Erythroblast (primary cell): ENCODE measurements at places on chromosomes 4 and X.

- DNase-seq: no peak
These were observed 7.8 kb downstream of the CPEB2 start for GRCh38 chr4:15010038-15010585.

DNA sequence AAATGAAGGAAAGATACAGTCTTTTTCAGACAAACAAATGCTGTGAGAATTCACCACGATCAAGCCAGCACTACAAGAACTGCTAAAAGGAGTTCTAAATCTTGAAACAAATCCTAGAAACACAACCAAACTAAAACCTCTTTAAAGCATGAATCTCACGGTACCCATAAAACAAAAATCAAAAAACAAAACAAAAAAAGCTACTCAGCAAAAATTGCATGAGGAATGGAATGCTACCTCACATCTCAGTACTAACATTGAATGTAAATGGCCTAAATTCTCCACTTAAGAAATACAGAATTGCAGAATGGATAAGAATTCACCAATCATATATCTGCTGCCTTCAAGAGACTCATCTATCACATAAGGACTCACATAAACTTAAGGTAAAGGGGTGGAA is 300.1 kb downstream of the NAF1 start:
- DNase-seq: no peak

GRCh38 chr4:165294907-165295306 is 32.6 kb upstream of the MSMO1 start:
- DNase-seq: no peak

GRCh38 chr4:16083241-16084191 is at the start of gene PROM1:
Gene PROM1, minus strand, starts transcription at chr4:16084023. Its CDS starts 8,117 bp downstream, at chr4:16075906.
- no peak for DNase-seq

DNA sequence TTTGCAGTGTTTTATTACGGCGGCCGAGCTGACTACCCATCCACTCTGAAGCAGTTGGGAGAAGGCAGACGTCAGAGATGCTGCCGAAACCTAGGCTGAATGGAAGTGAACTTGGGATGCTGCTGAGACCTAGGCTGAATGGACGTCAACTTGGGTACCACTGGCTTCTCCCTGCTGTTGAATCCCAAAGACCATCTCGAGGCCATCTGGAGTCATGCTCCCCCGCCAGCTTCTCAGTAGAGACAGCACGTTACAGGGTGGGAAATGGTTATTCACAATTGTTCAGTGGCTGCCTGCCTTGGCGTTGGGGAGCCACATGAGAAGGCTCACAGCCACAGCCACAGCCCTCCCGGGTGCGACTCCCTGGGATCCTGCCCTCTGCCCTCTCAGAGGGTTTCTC is 40.9 kb downstream of the P2RY8 start:
- no peak for DNase-seq

DNA sequence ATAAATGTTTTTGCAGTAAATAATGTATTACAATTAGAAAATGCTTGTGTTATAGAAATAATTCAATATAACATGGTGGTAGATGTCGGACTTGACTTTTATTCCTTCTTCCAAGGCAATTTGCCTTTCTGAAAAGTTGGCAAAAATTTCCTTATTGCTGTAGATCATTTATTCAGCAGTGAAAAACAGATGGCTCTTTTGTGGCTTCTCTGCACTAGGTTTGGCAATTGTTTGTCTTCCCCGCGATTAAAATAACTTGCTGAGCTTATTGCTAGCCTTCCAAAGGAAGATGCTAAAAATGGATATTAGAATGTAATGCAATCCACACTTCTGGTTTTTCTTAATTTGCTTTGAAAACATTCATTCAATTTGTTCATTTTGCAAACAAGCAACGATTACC is 1977.9 kb upstream of the ADGRL3 start:
- no peak for DNase-seq

GRCh38 chr4:148124512-148124911 is 317.7 kb downstream of the NR3C2 start:
- no peak for DNase-seq

GRCh38 chr4:157220371-157220881 is at the start of gene GRIA2:
Gene GRIA2, plus strand, starts transcription at chr4:157220728. Its CDS starts 315 bp downstream, at chr4:157221043.
- peak; percentile 61 for DNase-seq

DNA sequence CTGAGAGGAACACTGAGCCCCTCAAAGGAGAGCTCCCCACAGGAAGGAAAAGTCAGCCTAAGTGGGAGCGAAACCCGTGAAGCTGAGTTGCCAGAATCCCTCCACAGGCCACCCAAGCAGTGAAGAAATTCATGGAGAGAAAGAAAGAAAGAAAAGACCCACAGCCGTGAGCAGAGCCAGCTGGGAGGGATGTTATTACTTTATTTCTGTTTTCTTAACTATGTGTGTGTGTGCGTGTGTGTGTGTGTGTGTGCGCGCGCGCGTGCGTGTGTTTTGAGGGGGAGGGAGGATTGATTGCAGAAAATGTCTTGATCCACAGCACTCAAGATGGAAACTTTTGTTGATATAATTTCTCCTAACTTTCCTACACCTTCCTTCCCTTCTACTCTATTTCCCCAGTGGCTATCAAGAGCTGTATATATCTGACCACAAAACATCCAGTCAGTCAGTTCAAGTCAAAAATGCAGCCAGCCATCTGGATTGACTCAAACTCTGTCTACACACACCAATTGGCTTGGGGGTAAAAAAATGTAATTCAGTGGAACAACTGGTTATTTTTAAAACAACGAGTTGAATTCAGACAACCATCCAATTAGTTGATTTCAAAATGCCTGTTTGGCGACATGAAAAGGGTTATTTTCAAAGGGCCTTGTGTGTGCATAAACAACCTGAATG is 13.8 kb upstream of the GPC3 start:
- no peak for DNase-seq

DNA sequence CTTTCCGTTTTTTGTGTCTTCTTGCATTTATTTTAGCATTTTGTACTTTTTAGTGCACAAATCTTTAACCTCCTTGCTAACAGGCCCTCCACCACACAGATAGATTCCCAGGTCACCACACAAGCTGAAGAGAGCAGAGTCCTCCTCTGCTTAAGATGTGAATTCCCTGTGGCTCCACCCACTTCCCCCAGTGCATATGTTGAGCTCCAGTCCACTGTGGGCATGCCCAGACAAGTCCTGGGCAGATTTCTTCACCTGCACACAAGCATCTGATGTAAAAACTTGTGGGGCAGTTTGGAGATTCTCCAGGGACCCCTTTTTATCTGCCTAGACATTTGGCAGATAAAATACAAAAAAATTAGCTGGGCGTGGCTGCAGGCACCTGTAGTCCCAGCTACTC is 19.8 kb upstream of the PASD1 start:
- DNase-seq: peak; percentile 55

DNA sequence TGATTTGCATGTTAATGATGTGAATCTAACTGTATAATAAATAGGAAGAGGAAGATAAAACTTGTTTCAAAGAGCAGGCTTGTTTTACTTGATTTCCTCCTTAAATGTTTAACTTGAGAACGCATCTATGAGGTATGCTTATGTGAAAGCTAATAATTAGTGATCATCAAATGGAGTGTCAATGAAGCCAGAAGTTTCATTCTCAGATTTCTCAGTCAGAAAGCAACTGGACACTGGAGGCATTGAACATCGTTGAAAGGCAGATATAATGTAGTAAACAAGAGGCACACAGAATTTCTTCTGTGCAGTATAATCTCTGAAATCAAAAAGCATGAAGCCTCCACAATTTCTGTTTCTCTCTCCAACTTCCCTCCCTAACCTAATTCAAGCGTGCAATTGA is 672.9 kb downstream of the ADGRL3 start:
- no peak for DNase-seq

DNA sequence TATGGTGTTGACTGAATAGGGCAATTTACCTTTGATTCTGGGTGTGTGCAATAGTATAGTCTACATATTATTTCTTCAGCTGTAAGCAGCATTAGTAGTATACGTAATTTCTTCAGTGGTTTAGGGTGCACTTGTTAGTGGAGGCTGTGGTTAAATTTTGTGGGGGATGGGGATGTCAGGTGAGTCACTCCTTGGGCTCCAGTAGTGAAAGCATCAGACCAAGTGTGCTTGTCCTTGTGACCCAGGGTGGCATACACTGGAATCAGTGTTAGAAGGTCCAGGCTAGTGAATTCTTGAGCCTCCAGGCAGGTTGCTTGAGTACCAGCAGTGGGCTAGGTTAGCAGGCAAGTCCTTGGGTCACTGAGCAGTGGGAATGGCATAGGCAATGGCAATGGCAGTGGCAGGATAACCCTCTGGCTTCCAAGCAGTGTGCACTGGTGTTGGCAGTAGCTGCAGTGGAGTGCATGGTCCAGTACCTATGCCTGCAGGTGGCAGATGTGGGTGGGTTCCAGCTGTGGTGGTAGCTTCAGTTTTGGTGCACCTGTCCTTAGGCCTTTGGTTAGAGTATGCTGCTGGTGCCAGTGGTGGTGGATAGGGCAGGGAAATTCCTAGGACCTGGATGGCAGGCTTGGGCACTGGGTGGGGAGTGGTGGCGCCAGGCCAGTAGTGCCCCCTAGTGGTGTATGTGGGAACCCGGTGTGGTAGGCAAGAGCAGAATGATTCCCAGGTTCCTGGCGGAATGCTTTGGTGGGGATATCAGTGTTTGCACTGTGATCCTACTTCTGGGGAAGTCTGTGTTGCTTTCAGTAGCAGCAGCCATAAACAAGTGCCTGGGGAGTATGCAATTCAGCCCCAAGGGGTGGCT is 531.0 kb downstream of the SMARCA1 start:
- no peak for DNase-seq

DNA sequence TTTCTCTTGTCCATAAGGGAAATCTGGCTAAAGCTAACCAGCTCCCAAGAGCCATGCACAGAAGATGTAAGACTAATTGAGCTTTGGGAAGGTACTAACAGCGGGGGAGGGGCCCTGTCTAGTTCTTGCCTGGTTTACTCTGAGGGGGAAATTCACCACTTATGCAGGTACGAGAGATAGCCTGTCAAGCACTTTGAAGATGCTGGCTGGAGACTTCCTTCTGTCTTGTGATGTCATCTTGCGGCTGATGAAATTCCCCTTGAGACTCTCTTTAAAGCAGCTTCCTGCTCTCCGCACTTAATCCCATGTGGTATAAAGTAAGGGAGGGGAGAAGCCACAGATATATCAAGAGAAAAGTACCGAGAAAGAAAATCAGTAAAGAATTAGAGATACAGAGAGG is 345.3 kb downstream of the MAPK10 start:
- DNase-seq: no peak

GRCh38 chrX:103831803-103832544 is at the start of gene RAB9B:
Gene RAB9B, minus strand, starts transcription at chrX:103832257. Its CDS starts 6,473 bp downstream, at chrX:103825784.
- peak; percentile 53 for DNase-seq
